ENCODE measurements at places on chromosomes 2 and 18. TPM values are rescaled to one million over a fixed set of nuclear protein-coding genes. Genes with fewer than 3 reads are reported as not detected.
A peak's percentile ranks its signal among the peaks of the same experiment; 100 is the strongest.

LIPG gene
- total RNA-seq: 1.9 TPM

LRRC30 gene
- not detected for total RNA-seq

MYOM1 gene
- total RNA-seq: 0.76 TPM

FAM237A gene
- not detected for total RNA-seq

DSG1 gene
- not detected for total RNA-seq

ZNF396 gene
- 4.0 TPM for total RNA-seq

SULT1C4 gene
- total RNA-seq: 8.3 TPM

MOCOS gene
- 4.0 TPM for total RNA-seq

TNFRSF11A gene
- total RNA-seq: 5.2 TPM

C2orf66 gene
- total RNA-seq: 1.2 TPM

SERPINB11 gene
- not detected for total RNA-seq

SULT1C2 gene
- 4.4 TPM for total RNA-seq

LIMS4 gene
- not detected for total RNA-seq

- no peak overlapping the region for H3K27ac ChIP-seq
- DNase-seq: peak; percentile 93
- peaks cover 39% of the 10 kb centered on the region for H3K4me1 ChIP-seq
- H3K27me3 ChIP-seq: peaks cover 24% of the 10 kb centered on the region
- H3K36me3 ChIP-seq: no peaks in the 10 kb centered on the region
Measured at GRCh38 chr2:19349911-19350677, 8.3 kb downstream of the OSR1 start.

DNA sequence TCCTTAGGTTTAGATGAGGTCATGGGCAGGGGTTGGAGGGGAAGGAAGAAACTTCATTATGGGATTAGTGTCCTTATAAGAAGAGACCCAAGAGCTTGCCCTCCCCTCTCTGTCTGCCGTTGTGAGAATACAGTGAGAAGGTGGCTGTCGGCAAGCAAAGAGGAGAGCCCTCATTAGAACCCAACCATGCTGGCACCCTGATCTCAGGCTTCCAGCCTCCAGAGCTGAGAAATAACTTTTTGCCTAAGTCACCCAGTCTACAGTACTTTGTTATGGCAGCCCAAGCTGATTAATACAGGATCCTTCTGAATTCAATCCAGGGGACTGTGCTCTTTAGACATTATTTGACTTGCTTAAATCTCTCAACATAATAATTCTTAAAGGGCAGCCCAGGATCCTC, 209.0 kb downstream of the RNF152 start:
- DNase-seq: no peak
- H3K27ac ChIP-seq: no peak overlapping the region
- H3K4me3 ChIP-seq: no peak overlapping the region
- H3K27me3 ChIP-seq: no peaks in the 10 kb centered on the region

- H3K27ac ChIP-seq: no peak overlapping the region
- H3K36me3 ChIP-seq: peaks cover 3% of the 10 kb centered on the region
- H3K4me1 ChIP-seq: no peaks in the 10 kb centered on the region
- H3K4me3 ChIP-seq: no peak overlapping the region
Measured at GRCh38 chr2:72947952-72948830, 30.9 kb downstream of the EMX1 start.

GRCh38 chr2:33136566-33136965, 189.8 kb downstream of the LTBP1 start:
- no peak for DNase-seq
- no peaks in the 10 kb centered on the region for H3K27me3 ChIP-seq
- H3K27ac ChIP-seq: no peak overlapping the region
- H3K36me3 ChIP-seq: no peaks in the 10 kb centered on the region
- H3K4me1 ChIP-seq: peaks cover 31% of the 10 kb centered on the region

- H3K27me3 ChIP-seq: no peaks in the 10 kb centered on the region
- no peaks in the 10 kb centered on the region for H3K36me3 ChIP-seq
- no peaks in the 10 kb centered on the region for H3K4me1 ChIP-seq
- no peak overlapping the region for H3K27ac ChIP-seq
- no peak for DNase-seq
Measured at GRCh38 chr18:45222180-45222579, 393.1 kb upstream of the SLC14A2 start.

DNA sequence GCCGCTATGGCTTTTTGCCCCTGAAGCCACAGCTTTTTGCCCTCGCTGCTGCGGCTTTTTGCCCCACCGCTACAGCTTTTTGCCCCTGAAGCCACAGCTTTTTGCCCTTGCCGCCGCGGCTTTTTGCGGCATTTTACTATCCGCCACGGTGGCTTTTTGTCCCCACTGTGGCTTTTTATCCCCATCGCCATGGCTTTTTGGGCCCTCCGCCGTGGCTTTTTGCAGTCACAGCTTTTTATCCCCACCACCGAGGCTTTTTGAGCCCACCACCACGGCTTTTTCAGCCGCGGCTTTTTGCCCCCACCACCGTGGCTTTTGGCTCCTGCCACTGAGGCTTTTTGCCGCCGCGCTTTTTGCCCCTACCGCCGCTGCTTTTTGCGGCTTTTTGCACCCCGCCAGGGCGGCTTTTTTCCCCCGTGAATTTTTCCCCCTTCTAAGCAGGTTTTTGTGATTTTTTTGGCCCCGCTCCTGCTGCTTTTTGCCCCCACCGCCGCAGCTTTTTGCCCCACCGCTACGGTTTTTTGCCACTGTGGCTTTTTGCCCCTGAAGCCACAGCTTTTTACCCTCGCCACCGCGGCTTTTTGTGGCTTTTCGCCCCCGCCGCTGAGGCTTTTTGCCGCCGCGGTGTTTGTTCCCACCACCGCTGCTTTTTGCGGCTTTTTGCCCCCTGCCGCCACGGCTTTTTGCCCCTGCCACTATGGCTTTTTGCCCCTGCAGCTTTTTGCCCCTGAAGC, 2797.2 kb upstream of the TEKT4 start:
- DNase-seq: no peak
- H3K36me3 ChIP-seq: no peaks in the 10 kb centered on the region
- H3K27ac ChIP-seq: no peak overlapping the region
- H3K27me3 ChIP-seq: no peaks in the 10 kb centered on the region

- H3K4me1 ChIP-seq: no peaks in the 10 kb centered on the region
- no peak overlapping the region for H3K27ac ChIP-seq
- no peak overlapping the region for H3K4me3 ChIP-seq
- no peaks in the 10 kb centered on the region for H3K27me3 ChIP-seq
Measured at GRCh38 chr2:192749611-192750200, 555.0 kb upstream of the TMEFF2 start.

- H3K27me3 ChIP-seq: no peaks in the 10 kb centered on the region
- H3K27ac ChIP-seq: no peak overlapping the region
- DNase-seq: peak; percentile 2
Measured at GRCh38 chr2:188456114-188456909, 164.6 kb downstream of the GULP1 start.

DNA sequence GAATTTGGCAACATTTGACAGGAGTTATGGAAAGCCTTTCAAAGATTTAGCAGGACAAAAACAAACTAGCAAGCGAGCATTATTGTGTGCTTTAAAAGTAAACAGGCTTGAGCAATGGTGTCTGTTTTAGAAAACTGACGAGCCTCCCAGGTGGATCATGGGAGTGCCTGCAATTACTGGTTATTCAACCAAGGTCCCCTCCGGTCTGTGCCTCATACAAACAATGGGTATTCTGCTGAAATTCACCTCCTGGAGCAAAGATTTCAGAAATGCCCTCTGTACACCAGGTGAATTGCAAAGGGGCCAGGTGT, 22.4 kb downstream of the RTP5 start:
- no peak for DNase-seq
- no peaks in the 10 kb centered on the region for H3K4me1 ChIP-seq
- no peaks in the 10 kb centered on the region for H3K27me3 ChIP-seq
- H3K36me3 ChIP-seq: no peaks in the 10 kb centered on the region

DNA sequence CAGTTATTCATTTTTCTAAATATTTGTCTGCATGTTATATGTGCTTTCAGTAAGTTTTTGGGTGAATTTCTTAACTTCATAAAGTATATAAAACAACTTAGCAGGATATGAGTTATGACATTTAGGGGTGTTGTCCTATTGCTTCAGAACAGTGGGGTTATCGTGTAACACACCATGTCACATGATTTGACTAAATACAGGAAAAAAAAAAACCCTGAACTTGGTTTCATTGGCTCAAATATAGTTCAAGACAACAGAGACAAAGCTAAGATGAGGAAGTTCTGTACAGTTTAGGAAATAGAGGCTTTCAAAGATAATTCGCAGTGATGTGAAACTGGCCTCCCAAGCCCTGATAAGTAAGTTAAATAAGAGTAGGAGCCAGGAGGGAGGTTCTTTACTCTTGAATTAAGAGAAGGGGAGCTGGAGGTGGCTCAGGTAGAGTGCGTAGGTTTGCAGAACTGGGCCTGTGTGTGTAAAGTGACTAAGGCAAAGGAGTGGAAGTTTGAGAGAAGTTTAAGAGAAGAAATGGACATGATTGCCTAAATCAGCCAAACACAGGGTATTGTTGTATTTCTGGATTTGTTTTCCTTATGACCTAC, 53.9 kb downstream of the LIMS1 start:
- peak overlapping the region; percentile 76 for H3K27ac ChIP-seq
- H3K36me3 ChIP-seq: no peaks in the 10 kb centered on the region
- peak overlapping the region; percentile 13 for H3K4me3 ChIP-seq
- peak; percentile 45 for DNase-seq

GRCh38 chr2:17621781-17622180, 81.3 kb downstream of the VSNL1 start:
- H3K4me3 ChIP-seq: no peak overlapping the region
- no peaks in the 10 kb centered on the region for H3K27me3 ChIP-seq
- no peaks in the 10 kb centered on the region for H3K4me1 ChIP-seq
- no peak for DNase-seq
- H3K36me3 ChIP-seq: no peaks in the 10 kb centered on the region

DNA sequence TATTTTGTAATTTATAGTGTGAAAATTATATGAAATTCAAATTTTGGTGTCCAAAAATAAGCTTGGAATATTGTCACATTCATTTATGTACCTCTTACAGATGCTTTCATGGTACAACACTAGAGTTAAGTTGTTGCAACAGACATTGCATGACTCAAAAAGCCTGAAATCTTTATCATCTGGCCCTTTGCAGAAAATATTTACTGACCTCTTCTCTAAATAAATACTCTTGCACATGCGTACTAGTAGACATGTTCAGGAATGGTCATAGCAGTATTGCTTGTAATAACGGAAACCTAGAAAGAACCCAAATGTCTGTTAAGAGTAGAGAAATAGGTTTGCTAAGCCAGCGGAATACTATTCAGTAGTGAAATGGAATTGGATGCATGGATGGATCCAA, 60.4 kb downstream of the GALNT1 start:
- H3K27me3 ChIP-seq: no peaks in the 10 kb centered on the region
- no peak overlapping the region for H3K27ac ChIP-seq
- DNase-seq: no peak
- no peaks in the 10 kb centered on the region for H3K36me3 ChIP-seq
- no peak overlapping the region for H3K4me3 ChIP-seq
- no peaks in the 10 kb centered on the region for H3K4me1 ChIP-seq

GRCh38 chr2:26048791-26049190, 14.9 kb downstream of the RAB10 start:
- no peak overlapping the region for H3K4me3 ChIP-seq
- H3K4me1 ChIP-seq: peaks cover 9% of the 10 kb centered on the region
- no peaks in the 10 kb centered on the region for H3K36me3 ChIP-seq
- H3K27me3 ChIP-seq: no peaks in the 10 kb centered on the region
- DNase-seq: no peak

DNA sequence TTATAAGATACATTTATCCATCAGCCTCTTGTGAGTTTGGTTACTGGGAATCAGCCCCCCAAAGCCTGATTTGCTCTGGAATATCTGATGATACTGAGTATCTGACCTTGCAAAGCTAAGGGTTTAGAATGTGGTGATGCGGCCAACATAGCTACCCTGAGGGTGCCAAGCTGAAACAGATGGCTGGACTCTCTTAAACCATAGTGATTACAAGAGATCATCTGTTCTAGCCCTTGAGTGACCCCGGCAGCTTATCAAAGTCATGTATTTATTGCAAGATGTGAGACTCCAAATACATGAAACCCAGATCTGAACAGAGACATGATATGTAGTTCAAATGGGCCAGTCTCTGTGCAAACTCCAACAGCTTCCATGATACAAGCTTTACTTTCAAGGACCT, 78.2 kb upstream of the CABLES1 start:
- H3K36me3 ChIP-seq: no peaks in the 10 kb centered on the region
- H3K4me1 ChIP-seq: no peaks in the 10 kb centered on the region
- H3K27me3 ChIP-seq: no peaks in the 10 kb centered on the region

DNA sequence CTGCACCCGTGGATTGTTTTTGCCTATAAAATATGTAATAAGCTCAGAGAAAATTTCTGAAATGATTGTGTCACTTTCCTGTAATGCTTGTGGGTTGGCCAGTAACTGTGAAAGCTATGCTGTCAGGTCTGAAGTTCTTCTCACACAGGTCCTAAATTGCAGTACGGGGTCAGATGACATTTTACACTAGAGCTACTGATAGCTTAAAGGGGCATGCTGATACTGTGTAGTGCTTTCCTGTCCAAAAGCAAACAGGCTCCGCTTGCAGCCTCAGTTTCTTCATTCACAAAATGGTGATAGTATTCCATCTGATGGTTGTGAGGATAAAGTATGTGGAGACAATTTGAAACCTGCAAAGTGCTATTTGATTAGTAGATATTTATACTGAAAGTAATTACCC, 7.6 kb upstream of the FARSB start:
- H3K27me3 ChIP-seq: no peaks in the 10 kb centered on the region
- H3K4me1 ChIP-seq: no peaks in the 10 kb centered on the region
- no peak overlapping the region for H3K27ac ChIP-seq
- H3K36me3 ChIP-seq: no peaks in the 10 kb centered on the region

GRCh38 chr2:2586068-2586776, 255.1 kb upstream of the MYT1L start:
- no peak overlapping the region for H3K27ac ChIP-seq
- H3K27me3 ChIP-seq: no peaks in the 10 kb centered on the region
- no peak for DNase-seq
- H3K4me1 ChIP-seq: no peaks in the 10 kb centered on the region
- no peaks in the 10 kb centered on the region for H3K36me3 ChIP-seq

DNA sequence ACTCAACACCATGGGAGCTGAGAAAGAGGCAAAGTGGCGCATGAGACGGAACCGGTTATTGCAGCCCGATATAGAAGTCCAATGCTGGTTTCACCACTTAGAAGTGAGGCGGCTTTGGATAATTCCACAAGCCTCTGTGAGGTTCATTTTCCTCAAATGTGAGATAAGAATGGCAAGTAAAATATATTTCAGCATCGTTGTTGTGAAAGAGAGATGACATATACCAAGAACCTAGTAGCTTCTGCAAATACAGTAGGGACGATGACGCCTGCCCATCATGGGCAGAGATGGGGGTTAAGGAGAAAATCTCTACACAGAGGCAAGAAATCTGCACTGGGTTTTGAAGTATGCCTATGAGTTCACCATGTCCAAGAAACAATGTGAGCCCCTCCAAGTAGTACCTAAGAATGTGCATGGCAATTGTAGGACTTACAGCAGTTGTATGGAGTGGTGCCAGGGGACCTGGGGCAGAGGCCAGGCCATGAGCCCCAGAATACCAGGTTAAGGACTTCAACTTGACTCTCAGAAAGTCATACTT, 352.0 kb downstream of the RNF144A start:
- H3K4me3 ChIP-seq: no peak overlapping the region
- H3K27me3 ChIP-seq: no peaks in the 10 kb centered on the region
- H3K27ac ChIP-seq: no peak overlapping the region
- H3K36me3 ChIP-seq: no peaks in the 10 kb centered on the region

DNA sequence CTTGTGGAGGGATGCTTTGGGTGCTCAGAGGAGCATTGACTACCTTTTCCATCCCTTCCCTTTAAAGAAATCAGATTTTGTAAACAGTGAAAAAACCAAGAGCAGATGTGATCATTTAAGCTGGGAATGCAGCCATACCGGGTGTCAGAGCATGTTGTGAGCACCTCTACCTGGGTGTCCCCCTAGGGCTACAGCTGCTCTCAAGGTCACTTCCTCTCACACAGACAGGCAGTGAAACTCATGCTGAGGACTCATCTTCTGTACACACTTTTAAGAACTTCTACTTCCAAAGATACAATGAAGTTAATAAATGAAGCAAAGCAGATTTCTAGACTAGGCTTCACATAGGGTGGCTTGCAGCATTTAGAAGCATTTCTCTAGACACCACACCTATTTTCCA, 48.4 kb upstream of the FRZB start:
- H3K4me1 ChIP-seq: no peaks in the 10 kb centered on the region
- H3K27me3 ChIP-seq: no peaks in the 10 kb centered on the region
- H3K4me3 ChIP-seq: no peak overlapping the region
- H3K27ac ChIP-seq: no peak overlapping the region
